ENCODE measurements at places on chromosomes 4 and X. TPM values are rescaled to one million over a fixed set of nuclear protein-coding genes. Genes with fewer than 3 reads are reported as not detected.

DNA sequence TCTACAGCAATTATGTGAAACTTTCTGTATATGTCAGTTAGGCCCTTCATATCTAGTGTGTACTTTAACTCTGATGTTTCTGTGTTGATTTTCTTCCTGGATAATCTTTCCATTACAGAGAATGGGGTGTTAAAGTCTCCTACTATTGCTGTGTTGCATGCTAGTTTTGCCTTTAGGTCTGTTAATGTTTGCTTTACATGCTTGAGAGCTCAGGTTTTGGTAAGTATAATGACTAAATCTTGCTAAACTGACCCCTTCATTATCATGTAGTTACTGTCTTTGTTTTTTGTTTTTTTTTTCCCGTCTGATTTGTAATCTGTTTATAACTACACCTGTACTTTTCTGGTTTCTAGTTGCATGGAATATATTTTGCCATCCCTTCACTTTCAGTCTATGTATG, 63.6 kb upstream of the UGT2B15 start:
- no peak for DNase-seq

DNA sequence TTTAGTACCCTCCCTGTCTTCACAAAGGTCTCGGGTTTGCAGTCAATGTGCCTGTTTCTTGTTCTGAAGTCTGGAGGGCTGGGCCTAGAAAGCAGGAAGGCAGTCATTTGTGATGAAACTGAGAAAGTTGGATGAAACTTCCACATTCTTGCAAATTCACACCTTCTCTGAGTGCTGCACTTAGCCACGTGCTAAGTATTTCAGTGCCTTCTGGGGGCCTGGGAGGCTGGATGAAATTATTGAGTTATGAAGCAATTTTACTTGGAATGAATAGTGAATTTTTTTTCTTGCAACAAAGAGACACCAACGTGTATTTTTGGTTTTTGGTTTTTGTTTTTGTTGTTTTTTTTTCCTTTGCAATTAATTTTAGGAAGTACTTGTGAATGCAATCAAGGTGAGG, 71.2 kb downstream of the MSX1 start:
- no peak for DNase-seq

DNA sequence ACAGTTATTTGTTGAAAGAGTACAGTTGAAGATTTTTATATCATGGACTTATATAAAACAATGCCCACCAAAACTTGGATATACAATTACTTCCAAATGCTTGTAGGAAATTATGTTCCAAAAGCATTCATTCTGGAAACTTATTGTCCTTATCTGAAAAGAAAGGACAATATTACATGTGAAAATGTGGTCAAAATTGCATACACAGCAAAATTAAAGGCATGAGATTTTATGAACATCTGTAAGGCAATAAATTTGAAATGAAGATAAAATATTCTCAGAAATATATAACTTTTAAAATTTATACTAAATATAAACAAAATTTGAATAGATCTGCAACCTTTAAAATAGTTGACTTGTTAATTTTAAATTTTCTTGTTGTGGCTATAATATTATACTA, 1173.8 kb downstream of the NLGN4X start:
- no peak for DNase-seq

DNA sequence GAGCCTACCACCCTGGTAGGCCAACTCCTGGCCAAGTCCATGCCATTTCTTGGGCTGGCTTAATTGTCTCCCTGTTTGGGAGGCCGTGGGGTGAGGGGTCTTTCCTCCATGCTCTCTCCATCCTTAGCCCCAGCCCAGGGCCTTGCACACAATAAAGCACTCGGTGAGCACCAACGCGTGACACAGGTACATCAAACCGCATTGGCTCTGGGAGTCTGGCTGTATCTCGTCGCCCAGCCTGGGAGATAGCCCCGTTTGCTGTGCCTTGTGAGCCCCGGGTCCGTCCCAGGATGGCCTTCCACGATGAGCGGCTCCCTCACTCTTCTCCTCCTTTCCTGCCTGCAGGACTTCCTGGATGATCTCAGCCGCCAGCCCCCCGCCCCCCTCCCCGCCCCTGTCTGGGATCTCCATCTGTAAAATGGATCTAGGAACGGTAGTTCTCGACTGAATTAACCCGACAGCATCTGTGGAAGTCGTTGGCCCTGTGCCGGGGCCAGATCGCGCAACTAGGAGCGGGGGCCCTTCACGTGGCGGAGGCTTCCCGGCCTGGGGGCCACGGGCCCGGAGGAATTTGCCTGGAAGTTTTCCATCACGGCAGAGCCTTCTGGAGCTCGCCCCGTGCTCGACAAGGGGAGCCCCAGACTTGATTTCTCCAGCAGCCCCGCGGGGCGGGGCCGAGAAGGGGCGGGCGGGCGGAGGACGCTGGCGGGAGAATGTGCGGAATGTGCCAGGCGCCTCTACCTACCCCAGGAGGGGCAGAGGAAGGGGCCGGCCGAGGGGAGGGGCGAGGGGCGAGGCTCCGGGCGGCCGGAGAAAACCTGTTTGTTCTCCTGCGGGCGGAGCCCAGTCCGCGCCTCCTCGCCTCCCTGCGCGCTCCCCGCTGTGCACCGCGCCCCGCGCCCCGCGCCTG, at the start of gene ZNF185:
Gene ZNF185, plus strand, starts transcription at position 846 of the 910 bp plus-strand sequence. CDS start 16,423 bp downstream, outside the sequence.
- DNase-seq: peak; percentile 63

DNA sequence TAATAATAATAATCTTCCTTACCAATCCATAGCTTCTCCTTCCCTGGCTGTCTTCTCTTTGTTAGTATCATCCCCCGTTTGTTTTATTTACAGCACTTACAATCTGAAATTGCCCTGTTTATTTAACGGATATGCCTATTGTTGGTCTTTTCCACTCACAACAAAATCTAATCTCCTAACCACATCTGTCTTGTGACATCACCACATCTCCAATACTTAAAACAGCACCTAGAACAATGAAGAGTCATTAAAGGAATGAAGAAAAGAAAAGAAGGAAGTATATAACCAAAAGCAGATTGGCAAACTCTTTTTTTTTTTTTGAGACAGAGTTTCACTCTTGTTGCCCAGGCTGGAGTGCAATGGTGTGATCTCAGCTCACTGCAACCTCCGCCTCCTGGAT, 38.7 kb upstream of the JADE1 start:
- no peak for DNase-seq

DNA sequence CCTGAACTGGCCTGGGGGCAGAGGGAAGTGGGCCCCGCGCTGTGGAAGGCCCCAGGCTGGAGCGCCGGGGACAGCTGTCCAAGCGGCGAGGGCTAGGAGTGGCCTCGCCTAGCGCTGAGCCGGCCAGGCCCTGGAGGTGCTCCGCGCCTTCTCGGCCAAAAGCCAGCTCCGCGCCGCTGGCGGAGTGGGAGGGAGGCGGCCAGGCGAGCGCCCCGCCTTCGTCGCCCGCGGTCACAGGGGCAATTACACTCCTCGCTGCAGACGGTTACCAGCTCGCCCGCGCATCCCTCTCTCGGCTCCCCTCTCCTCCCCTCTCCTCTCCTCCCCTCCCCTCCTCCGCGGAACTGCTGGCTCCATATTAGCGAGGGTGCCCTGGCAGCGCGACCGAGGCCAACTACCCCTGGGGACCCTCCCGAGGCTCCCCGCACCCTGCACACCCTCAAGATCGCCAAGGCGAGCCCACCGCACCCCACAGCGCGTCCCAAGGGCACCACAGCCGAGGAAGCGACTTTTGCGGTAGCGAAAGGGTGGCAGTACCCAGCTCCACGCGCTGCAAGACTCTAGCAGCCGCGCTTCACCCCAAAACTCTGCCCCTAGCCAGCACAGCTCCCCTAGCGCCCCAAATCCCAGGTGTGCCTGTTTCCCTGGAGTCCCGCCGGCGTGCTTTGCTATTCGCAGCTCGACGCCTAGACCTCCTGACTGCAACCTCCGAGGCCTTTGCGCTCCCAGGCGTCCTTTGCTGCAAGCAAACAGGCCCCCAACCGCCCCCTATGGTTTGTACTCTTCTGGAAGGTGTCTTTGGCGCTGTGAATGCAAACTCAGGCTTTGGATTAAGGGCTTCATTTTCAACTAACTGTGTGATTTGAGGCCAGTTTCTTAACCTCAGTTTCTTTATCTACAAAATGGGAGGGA, 91.4 kb downstream of the BCOR start:
- DNase-seq: no peak

- no peak for DNase-seq
Measured at GRCh38 chrX:71998836-71999509, 88.3 kb downstream of the NHSL2 start.

DNA sequence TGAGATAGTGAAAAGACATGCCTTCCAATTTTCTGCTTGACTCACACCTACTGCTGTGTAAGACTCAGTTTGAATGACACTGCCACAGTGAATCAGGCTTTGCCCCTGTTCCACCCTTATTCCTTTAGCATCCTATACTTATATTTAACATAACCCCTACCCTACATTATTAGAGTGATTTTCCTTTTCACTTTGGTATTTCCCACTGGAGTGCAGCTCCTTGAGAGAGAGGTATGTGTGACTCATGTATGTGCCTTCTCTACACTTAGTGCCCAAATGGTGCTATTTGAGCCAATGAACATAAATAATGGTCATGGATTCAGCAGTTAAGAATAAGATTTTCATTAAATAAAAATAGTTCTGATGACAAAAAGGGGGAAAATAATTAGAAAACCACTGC, 69.5 kb downstream of the RRAGB start:
- DNase-seq: no peak

Gene PAGE1
- total RNA-seq: not detected

Gene MAOB
- 13.9 TPM for total RNA-seq

Gene VCX
- total RNA-seq: not detected

Gene SYAP1
- total RNA-seq: 24.5 TPM

Gene FAM156A
- 60.8 TPM for total RNA-seq
